ENCODE measurements at places on chromosomes 2 and 18.
A peak's percentile ranks its signal among the peaks of the same experiment; 100 is the strongest.

GRCh38 chr2:128630974-128631697, 312.5 kb upstream of the HS6ST1 start:
- H3K36me3 ChIP-seq = no peaks in the 10 kb centered on the region
- H3K4me3 ChIP-seq = no peak overlapping the region
- no peaks in the 10 kb centered on the region for H3K4me1 ChIP-seq
- H3K27ac ChIP-seq = no peak overlapping the region
- no peak for DNase-seq

- no peaks in the 10 kb centered on the region for H3K27me3 ChIP-seq
- no peak overlapping the region for H3K4me3 ChIP-seq
- no peaks in the 10 kb centered on the region for H3K36me3 ChIP-seq
- H3K27ac ChIP-seq = no peak overlapping the region
These were observed 198.6 kb downstream of the RNF152 start for GRCh38 chr18:61694236-61694635.

GRCh38 chr18:76246590-76246989, 248.5 kb downstream of the ZNF516 start:
- H3K27ac ChIP-seq = no peak overlapping the region
- H3K4me1 ChIP-seq = no peaks in the 10 kb centered on the region
- DNase-seq = no peak
- no peaks in the 10 kb centered on the region for H3K27me3 ChIP-seq
- no peaks in the 10 kb centered on the region for H3K36me3 ChIP-seq

DNA sequence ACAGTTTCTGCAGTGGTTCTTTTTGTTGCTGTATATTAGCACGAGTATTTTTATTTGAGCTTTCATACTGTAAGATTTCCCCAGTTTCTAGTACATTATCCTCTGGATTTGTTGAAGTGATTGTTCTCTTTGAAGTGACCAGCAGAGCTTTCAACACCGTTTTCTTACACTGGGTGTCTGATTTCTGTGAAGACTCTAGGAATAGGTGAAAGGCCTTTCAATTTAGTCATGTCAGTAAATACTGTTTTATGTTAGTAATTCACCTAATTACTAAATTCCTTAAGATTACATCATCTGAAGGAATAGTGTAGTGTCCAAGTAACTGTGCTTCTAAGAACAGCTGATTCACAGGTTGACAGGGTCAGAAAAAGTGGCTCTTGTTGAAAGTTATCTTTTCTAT, 2.3 kb downstream of the PPM1B start:
- no peak overlapping the region for H3K27ac ChIP-seq
- H3K4me3 ChIP-seq = 0 out of 2 replicates have a peak overlapping the region, but pooled peaks have one; percentile 3
- no peaks in the 10 kb centered on the region for H3K27me3 ChIP-seq
- H3K4me1 ChIP-seq = peaks cover 7% of the 10 kb centered on the region
- no peaks in the 10 kb centered on the region for H3K36me3 ChIP-seq
- DNase-seq = peak; percentile 58

- DNase-seq = peak; percentile 28
- H3K4me3 ChIP-seq = no peak overlapping the region
- peaks cover 4% of the 10 kb centered on the region for H3K4me1 ChIP-seq
- no peak overlapping the region for H3K27ac ChIP-seq
- no peaks in the 10 kb centered on the region for H3K36me3 ChIP-seq
These were observed 927.8 kb upstream of the NRXN1 start for GRCh38 chr2:51959696-51960095.

- no peaks in the 10 kb centered on the region for H3K36me3 ChIP-seq
- H3K27ac ChIP-seq = peak overlapping the region; percentile 79
- peak; percentile 68 for DNase-seq
- H3K27me3 ChIP-seq = no peaks in the 10 kb centered on the region
These were observed 3.2 kb downstream of the STK17B start for GRCh38 chr2:196168181-196168580.

GRCh38 chr2:28758459-28758858, 6.8 kb downstream of the PPP1CB start:
- peaks cover 17% of the 10 kb centered on the region for H3K4me1 ChIP-seq
- H3K27me3 ChIP-seq = no peaks in the 10 kb centered on the region
- H3K36me3 ChIP-seq = peaks cover 10% of the 10 kb centered on the region
- H3K27ac ChIP-seq = no peak overlapping the region

DNA sequence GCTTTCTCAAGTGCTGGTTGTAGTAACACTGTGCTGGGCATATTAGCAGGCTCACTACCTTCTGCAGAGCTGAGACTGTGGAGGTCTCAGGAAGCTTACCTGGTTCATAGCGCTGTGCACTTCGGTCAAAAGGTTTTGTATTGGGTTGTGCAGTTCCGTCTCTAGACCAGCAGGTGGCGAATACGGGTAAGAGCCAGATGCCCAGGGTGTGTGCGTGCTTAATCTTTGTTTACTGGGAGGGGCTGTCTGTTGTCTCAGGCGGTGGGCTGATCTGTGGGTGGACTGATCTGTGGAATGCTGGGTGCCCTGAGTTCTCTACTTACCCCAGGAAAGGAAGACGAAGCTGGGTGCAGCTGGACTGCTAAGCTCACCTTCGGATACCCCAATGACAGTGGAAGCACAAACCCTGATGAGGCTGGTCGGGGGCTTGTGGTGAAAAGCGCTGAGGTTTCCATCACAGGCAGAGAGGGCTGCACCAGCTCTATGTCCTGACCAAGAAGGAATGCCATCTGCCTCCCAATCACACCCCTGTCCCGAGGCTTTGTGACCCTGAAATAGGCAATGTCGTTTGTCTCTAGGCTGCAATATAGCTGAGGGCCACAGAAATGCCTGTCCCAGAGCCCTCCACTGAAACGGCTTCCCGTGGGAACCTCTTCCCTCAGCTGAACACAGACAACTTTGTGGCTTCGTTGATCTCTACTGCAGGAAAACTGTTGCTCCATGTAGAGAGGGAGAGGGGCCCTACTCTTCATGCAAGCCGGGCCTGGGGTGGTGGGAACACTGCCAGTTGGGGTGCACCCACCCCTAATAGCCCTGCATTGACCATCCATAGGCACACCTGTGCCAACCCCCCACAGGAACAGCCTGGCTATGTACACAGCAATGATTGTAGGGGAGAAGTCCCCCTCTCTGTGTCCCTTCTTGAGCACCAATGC, 45.9 kb upstream of the FAM117B start:
- H3K36me3 ChIP-seq = no peaks in the 10 kb centered on the region

GRCh38 chr2:64858541-64859311, 130.5 kb upstream of the SLC1A4 start:
- no peaks in the 10 kb centered on the region for H3K36me3 ChIP-seq
- H3K4me3 ChIP-seq = no peak overlapping the region
- peak overlapping the region; percentile 30 for H3K27ac ChIP-seq
- peaks cover 25% of the 10 kb centered on the region for H3K4me1 ChIP-seq
- H3K27me3 ChIP-seq = no peaks in the 10 kb centered on the region

GRCh38 chr2:149826471-149827125, 239.0 kb upstream of the MMADHC start:
- H3K4me3 ChIP-seq = no peak overlapping the region
- no peak overlapping the region for H3K27ac ChIP-seq
- no peaks in the 10 kb centered on the region for H3K36me3 ChIP-seq
- peaks cover 5% of the 10 kb centered on the region for H3K4me1 ChIP-seq
- DNase-seq = peak; percentile 18

GRCh38 chr2:193581807-193582206, 1387.1 kb upstream of the TMEFF2 start:
- no peaks in the 10 kb centered on the region for H3K4me1 ChIP-seq
- H3K36me3 ChIP-seq = no peaks in the 10 kb centered on the region

- H3K4me1 ChIP-seq = no peaks in the 10 kb centered on the region
- no peak for DNase-seq
- H3K36me3 ChIP-seq = no peaks in the 10 kb centered on the region
- no peaks in the 10 kb centered on the region for H3K27me3 ChIP-seq
- H3K4me3 ChIP-seq = no peak overlapping the region
- no peak overlapping the region for H3K27ac ChIP-seq
These were observed 23.1 kb upstream of the ALKAL2 start for GRCh38 chr2:310994-311393.

DNA sequence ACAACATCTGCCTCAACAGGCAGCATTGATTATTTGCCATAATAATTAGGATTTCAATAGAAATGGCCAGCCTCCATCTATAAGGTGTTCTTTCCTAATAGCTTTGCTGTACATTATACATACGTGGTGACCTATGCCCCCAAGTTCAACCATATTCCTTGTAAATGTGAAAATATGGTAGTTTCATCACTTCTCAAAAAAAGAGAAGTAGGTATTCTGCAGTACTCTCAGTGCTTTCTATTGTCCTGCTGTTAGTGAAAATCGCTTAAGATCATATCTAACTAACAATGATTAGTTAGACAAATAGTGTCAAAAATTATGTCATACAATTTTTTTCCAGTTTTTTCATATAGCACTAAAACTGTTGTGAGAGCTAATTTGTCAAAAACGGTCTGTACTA, 79.6 kb downstream of the SLC4A10 start:
- H3K27me3 ChIP-seq = no peaks in the 10 kb centered on the region
- H3K27ac ChIP-seq = no peak overlapping the region
- no peak for DNase-seq
- no peaks in the 10 kb centered on the region for H3K4me1 ChIP-seq

DNA sequence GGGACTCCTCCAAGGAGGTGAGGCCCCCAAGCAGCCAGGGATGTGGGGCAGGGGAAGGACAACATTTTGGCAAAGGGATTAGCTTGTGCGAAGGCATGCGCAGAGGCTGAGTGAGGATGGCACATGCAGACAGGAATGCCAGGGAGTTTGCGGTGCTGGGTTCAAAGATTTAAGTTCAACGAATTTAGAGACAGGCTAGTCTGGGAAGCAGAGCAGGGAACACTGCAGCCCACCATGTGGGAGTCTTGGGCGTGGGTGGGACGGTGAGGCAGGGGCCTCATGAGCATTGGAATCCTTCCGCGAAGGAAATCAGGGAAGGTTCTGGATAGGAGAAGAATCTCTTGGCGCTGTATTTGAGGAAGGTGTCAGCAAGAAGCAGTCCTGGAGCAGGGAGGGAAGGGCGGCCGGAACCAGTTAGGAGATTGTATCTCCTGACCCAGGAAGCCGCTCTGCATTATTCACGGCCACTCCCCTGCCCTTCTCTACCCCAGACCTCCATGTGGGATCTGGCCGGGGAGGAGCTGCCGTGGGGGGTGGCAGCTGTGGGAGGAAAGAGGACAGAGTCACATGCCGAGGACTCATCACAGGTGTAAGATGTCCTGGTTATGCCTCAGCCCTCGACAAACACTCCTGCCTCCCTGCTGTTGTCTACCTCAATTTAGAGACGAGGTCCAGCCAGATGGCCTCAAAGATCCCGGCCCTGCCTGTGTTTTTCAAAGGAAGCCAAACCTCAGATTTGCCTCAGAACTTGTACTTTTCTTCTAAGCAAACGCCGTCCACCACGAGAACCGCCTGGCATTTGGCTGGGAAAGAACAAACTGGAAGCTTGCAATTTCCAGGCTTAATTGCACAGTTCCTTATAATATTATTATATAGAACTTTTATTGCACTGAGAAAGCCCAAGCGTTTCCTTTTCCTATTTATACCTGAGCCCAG, 123.7 kb upstream of the SMAD2 start:
- no peaks in the 10 kb centered on the region for H3K4me1 ChIP-seq
- DNase-seq = no peak
- H3K36me3 ChIP-seq = no peaks in the 10 kb centered on the region
- H3K27ac ChIP-seq = no peak overlapping the region

DNA sequence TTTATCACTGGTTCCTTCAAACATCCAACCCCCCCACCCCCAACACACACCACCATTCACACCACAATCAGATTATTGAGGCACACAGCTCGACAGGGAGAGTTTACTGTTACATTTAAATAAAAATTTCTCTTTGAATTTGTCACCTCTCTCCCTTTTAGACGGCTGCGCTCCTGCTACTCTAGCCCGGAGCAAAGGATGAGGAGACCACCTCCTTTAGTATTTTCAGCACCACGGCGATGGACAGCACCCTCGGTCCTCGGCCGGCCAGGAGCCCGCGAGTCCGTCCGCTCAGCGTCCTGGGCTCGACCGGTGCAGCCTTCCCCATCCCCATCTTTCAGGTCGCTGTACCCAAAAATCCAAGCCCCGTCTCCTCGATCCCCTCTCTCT, 892 bp downstream of the CELF4 start:
- DNase-seq = peak; percentile 21
- no peak overlapping the region for H3K27ac ChIP-seq
- no peak overlapping the region for H3K4me3 ChIP-seq
- peaks cover 1% of the 10 kb centered on the region for H3K4me1 ChIP-seq
- H3K36me3 ChIP-seq = no peaks in the 10 kb centered on the region

DNA sequence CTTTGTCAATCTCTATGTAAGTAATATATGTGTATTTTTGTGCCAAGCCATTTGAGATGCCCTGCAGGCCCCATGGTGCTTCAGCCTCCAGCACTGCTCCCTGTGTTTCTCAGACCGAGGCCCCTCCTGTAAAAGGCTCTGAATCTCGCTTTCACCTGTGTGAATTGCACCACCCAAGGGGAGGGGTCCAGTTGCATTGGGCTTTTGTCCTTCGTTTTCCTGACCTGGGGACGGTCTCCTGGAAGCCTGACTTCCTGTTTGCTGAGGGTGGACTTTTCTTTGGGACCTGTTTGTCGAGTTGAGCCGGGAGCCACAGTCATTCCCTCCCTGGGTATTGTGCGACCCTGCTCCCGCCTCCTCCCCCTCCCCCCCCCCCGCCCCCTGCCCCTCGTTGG, 48.9 kb downstream of the AGAP1 start:
- no peaks in the 10 kb centered on the region for H3K36me3 ChIP-seq
- H3K4me1 ChIP-seq = peaks cover 2% of the 10 kb centered on the region
- no peak overlapping the region for H3K27ac ChIP-seq
- H3K4me3 ChIP-seq = no peak overlapping the region
- no peak for DNase-seq
- H3K27me3 ChIP-seq = no peaks in the 10 kb centered on the region

DNA sequence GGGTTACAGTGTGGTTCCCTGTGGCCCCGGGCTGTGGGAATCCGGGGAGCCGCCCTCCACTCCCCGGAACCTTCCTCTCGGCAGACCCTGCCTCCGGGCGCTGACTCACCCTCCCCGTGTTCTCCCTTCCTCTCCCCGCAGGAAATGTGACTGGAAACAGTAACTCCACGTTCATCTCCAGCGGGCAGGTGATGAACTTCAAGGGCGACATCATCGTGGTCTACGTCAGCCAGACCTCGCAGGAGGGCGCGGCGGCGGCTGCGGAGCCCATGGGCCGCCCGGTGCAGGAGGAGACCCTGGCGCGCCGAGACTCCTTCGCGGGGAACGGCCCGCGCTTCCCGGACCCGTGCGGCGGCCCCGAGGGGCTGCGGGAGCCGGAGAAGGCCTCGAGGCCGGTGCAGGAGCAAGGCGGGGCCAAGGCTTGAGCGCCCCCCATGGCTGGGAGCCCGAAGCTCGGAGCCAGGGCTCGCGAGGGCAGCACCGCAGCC, 59.5 kb downstream of the TNFRSF11A start:
- no peaks in the 10 kb centered on the region for H3K4me1 ChIP-seq
- H3K27ac ChIP-seq = no peak overlapping the region
- peaks cover 4% of the 10 kb centered on the region for H3K27me3 ChIP-seq

DNA sequence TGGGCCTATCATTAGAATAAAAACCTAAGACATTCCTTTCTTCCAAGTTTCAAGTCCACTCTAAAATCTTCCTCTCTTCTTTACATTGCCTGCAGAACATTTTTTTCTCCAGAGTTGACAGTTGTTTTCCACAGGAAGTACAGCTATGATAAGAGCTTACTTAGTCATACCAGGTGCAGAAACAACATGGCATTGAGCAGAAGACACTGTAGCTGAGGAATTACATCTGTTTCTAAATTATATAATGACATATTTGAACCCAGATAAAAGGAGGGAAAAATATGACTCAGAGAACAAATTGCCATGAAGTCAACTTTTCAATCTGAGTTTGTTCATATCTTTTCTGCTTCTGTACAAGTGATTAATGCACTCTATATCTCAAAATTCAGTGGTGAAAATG, 30.2 kb downstream of the CMPK2 start:
- no peak overlapping the region for H3K27ac ChIP-seq
- no peak for DNase-seq
- H3K4me3 ChIP-seq = no peak overlapping the region

Data from IMR-90 (cell line).